Stimulated activated CD8-positive, alpha-beta memory T cell treated with anti-CD3 and anti-CD28 coated beads, Interleukin-7, amount 100 ng/mL, for 1 hour (primary cell): ENCODE measurements at places on chromosomes 4 and X.

- DNase-seq: no peak
Observed at GRCh38 chr4:162683659-162684370, 482.9 kb downstream of the NAF1 start.

DNA sequence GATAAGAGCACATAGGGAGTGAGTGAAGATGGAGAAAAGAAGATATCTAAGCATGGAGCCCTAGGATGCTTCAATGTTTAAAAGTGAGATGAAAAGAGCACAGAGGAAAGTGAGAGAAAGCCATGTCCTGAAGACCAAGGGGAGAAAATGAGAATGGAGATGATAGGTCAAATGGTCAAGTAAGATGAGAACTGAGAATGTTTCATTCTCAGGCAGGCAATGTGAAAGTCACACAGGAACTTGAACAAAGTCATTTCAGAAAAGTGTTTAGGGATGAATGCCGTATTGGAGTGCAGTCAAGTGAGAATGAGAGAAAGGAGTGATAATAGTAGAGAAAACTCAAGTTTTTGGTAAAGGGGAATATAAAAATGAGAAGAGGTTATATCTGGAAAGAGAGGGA is 148.7 kb upstream of the PTCHD1 start:
- no peak for DNase-seq

DNA sequence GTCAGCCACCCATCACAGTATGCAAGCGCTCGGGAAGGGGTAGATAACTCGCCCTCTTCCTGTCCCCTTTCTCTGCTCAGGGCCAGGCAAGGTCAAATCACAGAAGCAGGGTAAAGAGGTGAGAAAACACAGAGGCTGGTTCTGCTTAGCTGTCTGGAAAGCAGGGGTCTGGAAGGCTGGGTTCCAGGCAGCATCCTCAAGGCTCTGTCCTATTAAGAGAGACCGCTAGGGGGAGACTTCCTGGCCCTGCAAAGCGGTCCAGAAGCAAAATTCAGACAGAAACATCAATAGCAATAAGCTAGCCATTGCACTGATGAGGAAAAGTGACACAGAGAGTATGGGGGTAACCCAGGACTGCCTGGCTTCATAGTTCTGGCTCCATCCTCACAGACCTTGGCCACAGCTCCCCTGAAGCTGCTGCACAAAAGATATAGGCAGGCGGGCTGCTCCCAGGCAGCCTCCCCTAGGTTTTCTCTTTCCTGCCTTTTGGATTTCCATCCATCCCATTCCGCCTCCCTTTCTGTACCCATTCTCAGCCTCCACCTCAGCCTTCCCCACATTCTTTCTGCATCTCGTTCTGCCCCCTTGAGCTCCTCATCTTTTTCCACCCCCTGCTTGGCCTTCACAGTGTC is 308.5 kb downstream of the EVC2 start:
- no peak for DNase-seq

DNA sequence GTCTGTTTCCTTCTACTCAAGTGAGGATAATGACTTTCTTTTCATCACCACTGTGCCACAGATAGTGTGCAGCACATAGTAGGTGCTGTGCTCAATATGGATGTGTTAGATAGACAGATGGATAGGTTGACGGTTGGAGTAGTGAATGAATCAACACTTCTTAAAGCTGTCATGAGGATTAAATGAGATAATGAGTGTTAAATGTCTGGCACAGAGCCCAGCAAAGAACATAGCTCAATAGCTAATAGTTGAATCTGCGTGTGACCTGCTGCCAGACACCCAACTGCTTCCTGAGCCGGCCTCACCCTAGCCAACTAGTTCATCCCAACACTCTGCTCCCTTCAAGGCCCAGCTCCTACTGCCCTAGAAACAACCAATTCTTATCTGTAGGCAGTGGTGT is 67.7 kb upstream of the PJA1 start:
- no peak for DNase-seq

- DNase-seq: no peak
Observed at GRCh38 chrX:77431227-77431626, 16.0 kb upstream of the FGF16 start.

GRCh38 chr4:12562021-12562420 is 922.1 kb downstream of the RAB28 start:
- no peak for DNase-seq

GRCh38 chr4:88108747-88109122 is 49.7 kb downstream of the ABCG2 start:
- no peak for DNase-seq
